ENCODE measurements at places on chromosomes 2 and 18.

GRCh38 chr2:113061241-113061640 is 2.2 kb downstream of the IL36RN start:
- DNase-seq, result no peak

DNA sequence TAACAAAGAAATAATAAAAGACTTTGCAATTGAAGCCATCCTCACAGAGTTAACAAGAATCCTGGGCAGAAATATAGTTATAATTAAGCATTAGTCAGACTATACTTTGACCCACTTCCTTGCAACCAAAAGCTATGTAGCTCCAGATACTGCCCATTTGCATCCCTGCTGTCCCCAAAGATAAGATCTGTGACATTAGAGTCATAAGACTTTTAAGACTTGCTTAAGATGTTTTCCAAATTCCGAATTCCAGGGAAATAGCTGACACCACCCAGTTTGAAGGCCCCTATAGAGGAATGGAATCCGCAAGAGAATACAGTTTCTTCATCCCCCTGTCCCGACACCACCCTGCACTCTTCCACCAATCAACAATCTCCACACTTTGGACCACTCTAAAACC is 69.5 kb upstream of the TLK1 start:
- no peak for DNase-seq

- no peak for DNase-seq
Observed at GRCh38 chr18:42087235-42087634, 132.2 kb downstream of the PIK3C3 start.

GRCh38 chr2:70686577-70687460 is 81.2 kb downstream of the ADD2 start:
- DNase-seq, result peak; percentile 21

- DNase-seq, result no peak
Observed at GRCh38 chr2:213187833-213188532, 36.6 kb upstream of the IKZF2 start.

DNA sequence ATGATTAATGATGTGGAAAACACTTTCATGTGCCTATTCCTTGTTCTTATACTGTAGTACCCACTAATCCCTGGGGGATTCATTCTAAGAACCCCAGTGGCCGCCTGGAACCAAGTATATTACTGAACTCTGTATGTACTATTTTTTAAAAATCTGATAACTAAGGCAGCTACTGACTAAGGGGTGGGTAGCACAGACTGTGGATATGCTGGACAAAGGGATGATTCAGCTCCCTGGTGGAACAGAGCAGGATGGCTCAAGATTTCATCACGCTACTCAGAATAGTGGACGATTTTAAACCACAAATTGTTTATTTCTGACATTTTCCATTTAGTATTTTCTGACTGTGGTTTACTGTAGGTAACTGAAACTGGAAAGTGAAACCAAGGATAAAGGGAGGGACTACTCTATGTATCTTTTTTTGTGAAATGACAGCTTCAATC is 41.8 kb upstream of the CDC42EP3 start:
- no peak for DNase-seq

DNA sequence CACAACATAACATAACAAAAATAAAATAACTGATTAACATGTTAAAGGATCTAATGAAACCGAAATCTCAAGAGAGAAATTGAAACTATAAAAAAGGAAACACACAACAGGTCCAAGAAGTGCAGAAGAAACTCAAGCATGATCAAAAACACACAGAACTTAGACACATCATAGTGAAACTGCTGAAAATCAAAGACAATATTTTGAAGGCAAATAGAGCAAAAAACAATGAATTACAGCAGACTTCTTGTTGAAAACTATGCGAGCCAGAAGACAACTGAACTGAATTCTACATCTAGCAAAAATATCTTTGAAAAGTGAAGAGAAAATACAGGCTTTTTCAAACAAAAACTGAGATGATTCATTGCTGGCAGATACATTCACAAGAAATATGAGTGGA is 61.3 kb downstream of the UGP2 start:
- DNase-seq, result no peak

DNA sequence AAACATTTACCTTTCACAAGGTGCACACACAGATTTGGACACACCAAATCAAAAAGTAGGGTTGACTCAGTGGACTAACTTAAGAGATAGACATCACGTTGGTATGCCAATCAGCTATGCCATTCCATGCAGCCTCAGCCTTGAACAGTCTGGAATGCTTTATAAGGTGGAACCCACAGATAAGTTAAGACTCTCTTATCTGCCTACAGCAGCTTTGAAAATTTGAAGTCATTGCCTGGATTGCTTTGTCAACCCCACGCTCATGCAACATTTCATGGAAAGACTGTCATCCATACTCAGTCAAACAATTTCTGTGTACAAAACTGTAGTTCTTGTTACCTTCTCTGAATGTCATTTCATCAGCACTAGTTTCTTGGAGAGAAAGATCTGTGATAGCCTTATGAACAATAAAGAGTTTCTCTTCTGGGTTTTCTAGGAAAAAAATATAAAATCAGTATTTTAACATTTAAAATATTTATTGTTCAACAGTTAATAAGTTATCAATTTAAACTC is 1.2 kb downstream of the ERMN start:
- no peak for DNase-seq

- no peak for DNase-seq
Observed at GRCh38 chr2:191950132-191950874, 103.4 kb upstream of the CAVIN2 start.

GRCh38 chr2:138654146-138654545 is 126.0 kb downstream of the NXPH2 start:
- no peak for DNase-seq

DNA sequence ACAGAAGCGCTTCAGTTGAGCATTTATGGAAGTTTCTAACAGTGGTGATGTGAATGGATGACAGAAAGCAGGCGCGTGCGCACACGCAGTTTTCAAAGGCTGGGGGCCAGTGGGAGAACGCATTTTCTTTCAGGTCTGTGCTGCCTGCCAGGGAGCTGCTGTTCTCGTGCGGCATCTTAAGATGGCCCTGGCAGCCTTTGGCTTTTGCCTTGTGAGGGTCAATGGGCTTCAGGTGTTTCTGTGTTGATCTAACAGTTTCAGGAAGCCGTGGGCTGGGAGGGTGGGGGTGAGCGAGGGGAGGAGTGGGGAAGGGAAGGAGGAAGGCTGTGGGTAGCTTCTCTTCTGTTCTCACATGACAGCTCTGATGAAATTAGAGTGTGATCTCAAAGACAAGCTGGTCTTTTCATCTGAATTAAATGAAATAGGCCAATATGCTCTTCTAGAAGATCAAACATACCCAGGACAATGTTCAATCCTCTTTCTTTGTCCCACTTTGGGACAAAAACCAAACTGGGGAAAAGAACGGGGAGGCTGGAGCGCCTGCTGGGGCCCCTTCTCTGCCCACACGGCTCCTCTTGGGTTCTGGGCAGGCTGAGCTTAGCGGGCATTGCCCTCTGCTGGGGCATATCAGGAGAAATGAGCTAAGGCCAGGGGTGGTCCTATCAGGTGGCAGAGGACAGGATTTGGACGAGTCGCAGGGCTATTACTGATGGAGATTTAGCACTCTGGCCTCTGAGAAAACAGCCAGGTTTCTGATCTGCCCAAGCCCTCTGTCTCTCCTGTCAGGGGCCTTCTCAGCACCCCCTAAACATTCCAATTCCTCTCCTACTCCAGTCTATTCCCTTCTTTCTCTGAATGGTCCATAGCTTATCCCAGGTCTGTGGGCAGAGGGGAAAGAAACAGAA is 126.2 kb upstream of the LGALSL start:
- DNase-seq, result peak; percentile 52

DNA sequence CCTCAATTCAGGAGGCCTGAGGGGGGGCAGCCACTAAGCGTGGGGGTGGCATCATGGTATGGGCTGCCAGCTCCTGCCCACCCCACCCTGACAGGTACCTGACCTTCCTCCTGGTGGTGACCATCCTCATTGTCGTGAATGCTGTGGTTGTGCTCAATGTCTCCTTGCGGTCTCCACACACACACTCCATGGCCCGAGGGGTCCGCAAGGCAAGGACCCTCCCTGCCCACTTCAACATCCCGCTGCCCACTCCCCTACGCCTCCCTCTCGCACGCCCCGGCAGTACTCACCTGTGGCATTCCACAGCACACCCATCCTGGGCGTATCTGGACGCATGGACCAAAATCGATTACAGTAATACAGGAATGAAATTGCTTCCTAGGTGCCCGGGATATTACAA is 4.0 kb downstream of the CHRNG start:
- no peak for DNase-seq

GRCh38 chr2:231671270-231672050 is 36.9 kb upstream of the PTMA start:
- no peak for DNase-seq

DNA sequence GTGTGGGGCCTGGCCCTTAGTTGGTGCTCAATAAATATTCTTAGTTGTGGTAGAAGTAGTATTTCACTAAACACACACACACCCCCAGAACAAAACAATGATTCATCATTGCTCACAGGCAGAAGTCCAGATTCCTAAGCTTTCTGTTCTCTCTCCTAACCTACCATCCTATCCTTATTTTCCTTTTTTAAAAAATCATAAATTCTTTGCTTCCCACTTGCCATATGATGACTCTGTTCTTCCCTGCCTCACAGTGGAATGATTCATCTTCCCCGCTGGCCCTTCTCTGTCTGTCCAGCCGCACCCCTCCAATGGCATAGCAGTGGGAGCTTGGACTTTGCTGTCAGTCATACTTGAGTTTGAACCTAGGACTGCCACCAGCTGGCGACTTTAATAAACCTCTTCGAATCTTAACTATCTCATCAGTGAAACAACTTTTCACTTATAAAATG is 5.2 kb downstream of the EML6 start:
- DNase-seq, result no peak

GRCh38 chr18:13616525-13617035 is 109.8 kb downstream of the FAM210A start:
- DNase-seq, result no peak

GRCh38 chr2:217987391-217987790 is 15.4 kb downstream of the TNS1 start:
- no peak for DNase-seq

DNA sequence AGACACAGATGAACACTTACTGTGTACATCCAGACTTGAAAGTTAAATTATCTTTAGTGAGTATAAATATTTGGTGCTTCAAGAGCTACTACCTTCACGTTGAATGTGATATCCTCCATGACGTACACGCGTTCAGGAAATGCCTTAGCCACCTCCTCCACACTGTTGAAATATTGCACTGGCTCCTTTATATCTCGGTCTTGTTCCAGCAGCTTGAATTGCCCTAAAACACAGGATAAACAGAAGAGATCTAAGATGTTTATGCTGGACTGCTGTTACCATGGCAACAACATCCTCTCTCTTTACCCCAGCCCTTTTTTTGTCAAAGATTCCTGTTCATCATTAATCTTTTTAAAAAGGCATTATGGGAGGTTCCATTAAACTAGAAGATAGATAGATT is 120.3 kb downstream of the MEP1B start:
- no peak for DNase-seq

DNA sequence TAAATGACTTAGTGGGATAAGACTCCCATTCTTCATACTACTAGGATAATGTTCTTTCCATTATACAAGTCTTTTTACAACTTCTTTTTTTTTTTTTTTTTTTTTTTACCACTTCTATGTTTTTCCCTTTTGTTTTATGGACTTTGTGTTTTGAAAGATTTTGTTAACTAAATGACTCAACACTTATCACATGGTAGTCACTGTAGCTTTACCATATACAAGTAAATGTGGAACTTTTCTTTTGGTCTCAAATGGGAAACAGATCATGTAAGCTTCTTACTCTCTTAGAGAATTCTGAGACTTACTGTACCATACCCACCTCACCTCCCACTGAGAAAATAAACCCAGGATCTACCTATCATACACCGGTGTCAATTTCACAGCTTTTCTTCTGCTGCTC is 590.3 kb upstream of the CDH2 start:
- DNase-seq, result no peak

DNA sequence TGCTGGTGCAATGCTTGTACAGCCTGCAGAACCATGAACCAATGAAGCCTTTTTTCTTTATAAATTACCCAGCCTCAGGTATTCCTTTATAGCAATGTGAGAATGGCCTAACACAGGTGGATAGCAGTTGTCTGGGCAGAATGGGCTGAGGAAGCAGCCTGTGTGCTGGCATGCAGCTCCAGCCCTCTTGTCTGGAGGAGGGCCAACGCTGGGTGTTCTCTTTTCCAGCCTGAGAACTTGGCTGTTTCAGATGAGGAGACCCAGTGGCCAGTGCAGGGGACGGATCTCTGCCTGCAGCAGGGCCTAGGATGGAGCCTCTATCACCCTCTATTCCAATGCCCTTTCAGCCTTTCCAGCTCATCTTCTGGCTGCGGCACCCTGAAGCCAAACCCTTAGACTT is 58.8 kb downstream of the CTIF start:
- DNase-seq, result no peak

DNA sequence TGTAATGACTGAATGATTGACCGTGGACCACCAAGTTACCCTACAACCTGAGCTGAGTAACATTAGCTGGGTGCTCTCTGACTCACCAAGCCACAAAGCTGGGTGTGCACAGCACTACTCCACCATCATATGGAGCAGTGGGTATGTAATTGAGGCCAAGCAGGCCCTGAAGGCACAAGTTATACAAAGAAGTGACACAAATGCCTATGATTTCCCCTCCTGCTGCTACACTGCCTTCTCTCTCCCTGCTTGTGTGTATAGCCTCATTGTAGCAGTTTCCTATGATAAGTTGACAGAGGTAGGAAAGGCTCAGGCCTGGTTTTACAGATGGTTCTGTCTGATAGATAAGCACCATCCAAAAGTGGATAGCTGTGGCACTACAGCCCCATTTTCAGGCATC is 1327.2 kb upstream of the DDX18 start:
- DNase-seq, result no peak

GRCh38 chr2:45300026-45300750 is 290.9 kb upstream of the SIX2 start:
- DNase-seq, result no peak

GRCh38 chr2:98912957-98913915 is 22.8 kb downstream of the CRACDL start:
- DNase-seq, result no peak

GRCh38 chr18:55318951-55319441 is 269.0 kb downstream of the TCF4 start:
- no peak for DNase-seq

DNA sequence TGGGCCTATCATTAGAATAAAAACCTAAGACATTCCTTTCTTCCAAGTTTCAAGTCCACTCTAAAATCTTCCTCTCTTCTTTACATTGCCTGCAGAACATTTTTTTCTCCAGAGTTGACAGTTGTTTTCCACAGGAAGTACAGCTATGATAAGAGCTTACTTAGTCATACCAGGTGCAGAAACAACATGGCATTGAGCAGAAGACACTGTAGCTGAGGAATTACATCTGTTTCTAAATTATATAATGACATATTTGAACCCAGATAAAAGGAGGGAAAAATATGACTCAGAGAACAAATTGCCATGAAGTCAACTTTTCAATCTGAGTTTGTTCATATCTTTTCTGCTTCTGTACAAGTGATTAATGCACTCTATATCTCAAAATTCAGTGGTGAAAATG is 30.2 kb downstream of the CMPK2 start:
- DNase-seq, result no peak

DNA sequence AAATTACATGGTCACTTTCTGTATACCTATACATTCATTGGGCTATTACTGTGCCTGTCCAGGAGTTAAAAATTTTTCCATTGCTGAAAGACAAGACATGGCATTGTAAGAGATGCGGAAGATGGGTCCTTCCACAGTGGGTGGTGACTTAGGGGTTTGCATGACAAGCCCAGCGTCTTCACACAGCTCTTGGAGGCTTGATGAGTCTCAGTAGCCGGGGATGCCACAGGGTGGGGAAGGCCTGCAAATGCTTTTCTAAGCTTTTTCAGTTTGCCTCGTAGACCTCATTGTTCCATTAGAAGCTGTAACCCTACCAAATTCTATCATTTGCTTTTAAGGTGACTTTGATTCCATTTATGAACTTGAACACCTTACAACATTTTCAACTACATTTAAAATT is 18.1 kb upstream of the MAPRE3 start:
- DNase-seq, result no peak

Data from activated CD4-positive, alpha-beta T cell treated with anti-CD3 and anti-CD28 coated beads, Interleukin-2, amount 50 U/mL, for 48 hours (primary cell).